ENCODE measurements at places on chromosomes 7 and 10.
A peak's percentile ranks its signal among the peaks of the same experiment; 100 is the strongest.

DNA sequence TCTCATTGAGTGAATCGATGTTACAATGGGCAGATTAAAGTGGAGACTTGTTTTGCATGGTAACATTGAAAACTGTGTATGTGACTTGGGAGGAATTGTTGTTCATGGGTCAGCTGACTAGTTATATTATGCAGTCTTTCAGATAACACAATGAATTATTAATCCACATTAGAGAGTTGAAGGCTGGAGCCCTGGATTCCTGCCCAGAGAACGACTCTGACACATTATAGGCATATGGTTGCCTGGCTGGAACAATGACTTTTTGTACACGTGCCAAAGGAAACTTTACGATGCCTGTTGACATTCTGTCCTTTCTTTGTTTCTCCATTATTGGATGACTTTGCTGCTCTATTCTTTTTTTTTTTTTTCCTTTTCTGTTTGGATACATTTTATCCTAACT is 52.3 kb upstream of the TMEM229A start:
- DNase-seq, result no peak

DNA sequence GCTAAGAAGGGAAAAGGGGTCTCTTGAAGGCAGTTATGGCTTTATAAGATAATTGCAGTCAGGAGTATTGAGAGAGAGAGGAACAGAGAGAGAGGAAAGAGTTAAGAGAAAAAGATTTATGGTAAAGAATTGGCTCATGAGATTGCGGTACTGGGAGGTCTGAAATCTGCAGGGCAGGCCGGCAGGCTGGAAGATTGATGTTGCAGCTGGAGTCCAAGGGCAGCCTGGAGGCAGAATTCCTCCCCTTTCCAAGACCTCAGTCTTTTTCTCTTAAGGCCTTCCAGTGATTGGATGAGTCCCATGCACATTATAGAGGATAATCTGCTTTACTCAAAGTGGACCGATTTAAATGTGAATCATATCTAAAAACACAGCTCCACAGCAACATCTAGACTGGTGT is 68.4 kb downstream of the HACD1 start:
- DNase-seq, result no peak

GRCh38 chr10:107104026-107104652 is 60.4 kb downstream of the SORCS1 start:
- no peak for DNase-seq

DNA sequence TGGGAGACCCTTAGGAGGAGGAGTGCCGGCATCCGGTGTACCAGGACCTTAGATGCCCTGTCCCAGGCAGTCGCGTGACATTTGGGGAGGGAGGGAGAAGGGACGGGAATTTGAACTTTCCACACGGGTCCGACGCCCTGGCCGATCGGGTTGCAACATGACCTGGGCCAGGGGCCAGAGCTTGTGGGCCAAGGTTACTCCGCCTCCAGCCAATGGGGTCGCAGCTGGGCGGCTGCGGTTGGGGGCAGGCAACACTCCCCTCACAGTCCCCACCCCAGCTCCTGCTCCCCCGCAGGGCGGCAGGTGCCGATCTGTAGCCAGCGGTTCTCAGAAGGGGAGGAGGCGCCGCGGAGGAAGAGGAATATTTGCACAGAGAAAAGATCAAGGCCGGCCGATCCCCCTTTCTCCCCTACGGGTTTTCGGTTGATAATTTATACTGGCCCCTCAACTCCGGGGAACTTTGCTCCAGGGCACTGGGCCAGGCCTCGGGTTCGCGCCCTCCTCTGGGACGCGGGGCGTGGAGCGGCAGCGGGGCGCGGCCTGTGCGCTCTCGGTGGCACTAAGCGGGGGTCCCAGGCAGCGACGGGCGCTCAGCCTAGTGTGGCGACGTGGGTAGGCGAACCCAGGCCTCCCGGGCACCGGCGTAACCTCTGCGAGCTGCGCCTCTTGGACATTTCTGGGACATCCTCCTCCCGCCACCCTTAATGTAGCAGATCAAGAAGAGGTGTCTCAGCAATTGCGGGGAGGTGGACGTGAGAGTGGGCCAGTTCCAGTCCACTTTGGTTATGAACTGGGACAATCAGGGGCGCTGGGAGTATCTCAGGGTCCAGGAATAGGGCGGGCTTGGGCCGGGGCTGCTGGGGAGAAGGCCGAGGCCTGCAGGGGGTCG is 1.2 kb downstream of the MLXIPL start:
- no peak for DNase-seq

DNA sequence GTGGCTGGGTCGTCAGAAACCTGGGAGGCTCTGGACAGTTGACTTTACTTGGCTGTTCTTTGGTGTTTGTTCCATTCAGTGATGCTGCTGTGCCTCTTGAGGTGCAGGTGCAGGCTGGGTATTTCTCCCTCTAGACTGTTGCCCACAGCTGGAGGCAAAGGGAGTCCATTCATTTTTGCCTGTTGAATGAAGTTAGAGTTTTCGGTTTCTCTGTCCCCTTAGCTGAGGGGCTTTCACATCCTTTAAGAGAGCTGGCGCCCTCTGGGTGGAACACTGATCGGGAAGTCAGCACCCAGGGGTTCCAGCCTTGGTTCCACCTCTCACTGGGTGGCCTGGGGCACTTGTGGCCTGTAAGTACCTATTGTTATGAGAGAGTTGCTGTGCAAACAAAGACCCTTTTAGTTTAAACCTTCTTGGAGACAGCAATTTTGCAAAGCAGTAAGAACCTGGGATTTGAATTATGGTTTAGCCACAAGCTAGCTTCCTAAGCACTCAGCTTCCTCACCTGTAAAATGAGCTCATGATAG is 67.2 kb downstream of the GRK5 start:
- DNase-seq, result no peak

DNA sequence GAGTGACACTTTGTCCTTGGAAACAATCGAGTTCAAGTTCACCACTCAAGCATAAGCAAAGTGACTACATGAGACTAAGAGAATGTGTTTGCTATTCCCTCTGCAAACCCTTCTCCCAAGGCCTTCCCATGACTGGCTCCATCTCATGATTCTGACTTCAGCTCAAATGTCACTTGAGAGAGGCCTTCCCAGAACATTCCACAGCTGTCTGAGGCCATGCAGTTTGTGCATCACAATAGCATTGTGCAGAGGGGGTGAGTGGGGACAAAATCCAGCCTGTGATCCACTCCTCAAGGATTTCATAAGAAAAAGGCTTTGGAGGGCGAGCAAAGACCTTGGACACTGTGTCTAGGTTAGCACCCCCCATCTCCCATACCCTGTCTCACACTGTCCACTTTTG is 6.9 kb upstream of the LRMDA start:
- no peak for DNase-seq

DNA sequence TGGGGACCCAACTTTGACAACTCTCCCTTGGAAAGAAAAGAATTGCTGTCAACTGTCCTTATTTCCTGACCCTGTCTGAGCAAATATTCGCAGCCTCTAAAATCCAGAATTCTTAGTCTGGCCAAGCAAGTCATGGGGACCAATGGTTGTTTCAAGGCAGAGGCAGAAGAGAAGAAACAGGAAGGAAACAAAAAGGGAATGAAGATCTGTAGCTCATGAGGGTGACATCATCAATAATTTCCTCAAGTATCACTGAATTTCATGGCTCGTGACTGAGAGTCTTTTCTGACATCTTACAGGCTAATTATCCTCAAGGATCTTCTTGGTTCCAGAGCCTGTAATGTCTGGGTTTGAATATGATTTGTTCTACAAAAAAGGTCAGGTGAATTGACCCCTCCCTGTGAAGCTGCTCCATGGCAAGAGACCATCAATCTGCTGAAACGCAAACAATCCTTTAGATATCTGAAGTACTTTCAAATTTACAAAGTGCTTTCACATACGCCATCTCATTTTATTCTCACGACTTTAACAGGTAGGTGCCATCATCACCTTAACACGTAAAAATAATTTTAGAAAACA is 5.8 kb downstream of the CDK6 start:
- DNase-seq, result no peak

DNA sequence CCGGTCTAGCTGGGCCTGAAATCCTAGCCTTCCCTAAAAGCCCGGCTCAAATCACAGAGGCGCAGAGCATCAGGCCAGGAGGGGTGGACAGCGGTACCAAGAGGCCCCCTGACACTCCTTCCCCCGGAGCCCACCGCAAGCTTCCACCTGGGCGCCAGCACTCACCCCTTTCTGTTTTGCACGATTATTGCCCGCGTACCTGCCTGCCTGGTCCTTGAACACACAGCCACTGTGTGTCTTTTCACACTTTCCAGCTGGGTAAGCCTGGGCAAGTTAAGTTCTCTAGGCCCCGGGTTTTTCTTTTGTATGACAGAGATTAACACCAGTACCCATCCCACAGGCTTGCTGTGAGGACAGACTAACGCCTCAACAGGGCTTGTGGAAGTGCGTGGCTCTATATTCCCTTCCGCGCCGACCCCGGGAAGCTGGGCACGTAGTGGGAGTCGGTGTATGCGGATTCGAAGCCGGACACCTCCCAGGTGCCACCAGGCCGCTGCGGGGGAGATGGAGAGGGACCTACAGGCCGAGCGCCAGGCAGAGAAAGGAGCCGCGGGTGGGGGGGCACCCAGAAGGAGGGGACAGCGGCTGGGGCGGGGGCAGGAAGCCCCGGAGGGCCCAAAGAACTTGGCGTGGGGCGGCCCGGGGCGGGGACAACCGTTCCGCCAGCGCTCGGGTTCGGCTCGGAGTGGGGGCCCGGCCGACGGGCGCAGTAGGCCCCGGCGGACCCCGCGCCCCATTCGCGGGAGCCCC is 792 bp downstream of the ZNF746 start:
- no peak for DNase-seq

DNA sequence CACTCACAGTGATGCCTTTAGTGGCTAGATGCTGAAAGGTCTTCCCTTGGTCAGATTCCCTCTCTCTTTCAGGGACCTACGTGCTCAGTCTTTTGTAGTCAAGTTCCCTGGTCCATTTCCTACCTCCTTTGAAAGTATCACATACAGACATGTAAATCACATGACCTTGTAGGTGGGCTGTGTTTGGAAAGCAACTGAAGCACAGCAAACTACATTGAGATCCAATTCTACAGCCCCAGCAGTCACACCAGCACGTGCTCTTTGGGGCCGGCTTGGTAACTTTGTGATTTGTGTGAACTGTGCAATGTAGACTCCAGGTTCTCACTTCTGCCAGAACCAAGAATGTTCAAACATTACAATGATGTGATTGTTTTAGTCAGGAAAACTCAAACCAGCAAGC is 89.7 kb upstream of the PLPP4 start:
- DNase-seq, result no peak

DNA sequence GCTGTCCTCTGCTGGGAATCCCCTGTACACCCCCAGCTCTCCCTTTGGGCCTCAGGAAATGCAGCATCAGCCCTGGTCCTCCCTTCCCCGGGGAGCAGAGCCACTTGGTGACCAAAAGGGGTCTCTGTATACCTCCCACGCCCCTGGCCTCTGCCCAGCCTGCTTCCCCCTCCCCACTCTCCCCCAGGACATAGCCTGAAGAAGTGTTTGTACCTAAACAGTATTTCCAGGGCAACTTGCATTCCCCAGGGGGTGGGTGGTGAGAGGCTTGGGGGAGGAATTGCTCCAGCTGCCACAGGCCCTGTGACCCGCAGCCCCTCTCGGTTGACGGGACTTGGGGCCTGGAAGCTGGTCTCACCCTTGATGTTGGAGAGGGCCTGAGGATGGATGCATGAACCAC is 39.3 kb downstream of the TMEM270 start:
- no peak for DNase-seq

- DNase-seq, result no peak
These were observed 15.8 kb downstream of the DPY19L1 start for GRCh38 chr7:35021445-35021844.

DNA sequence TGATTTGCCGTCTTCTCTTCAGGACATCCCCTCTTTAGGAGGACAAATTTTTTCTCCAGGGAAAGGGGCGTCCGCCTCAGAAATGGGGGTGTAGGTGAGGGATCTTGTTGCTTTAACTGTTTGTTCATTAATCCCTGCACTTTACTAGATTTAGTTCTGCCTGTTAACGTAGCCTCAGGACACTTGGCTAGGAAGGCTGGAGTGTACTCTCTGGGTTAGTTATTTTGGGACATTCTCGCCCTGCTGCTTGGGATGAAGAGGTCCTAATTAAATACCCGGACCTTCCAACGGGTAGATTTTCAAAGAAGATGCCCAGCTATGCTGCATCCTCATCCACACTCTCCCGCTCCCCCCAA is 552 bp upstream of the ZNF365 start:
- no peak for DNase-seq

GRCh38 chr10:123295644-123296043 is 141.4 kb downstream of the BUB3 start:
- DNase-seq, result no peak

- no peak for DNase-seq
These were observed 112.5 kb downstream of the DOCK1 start for GRCh38 chr10:127017541-127018297.

DNA sequence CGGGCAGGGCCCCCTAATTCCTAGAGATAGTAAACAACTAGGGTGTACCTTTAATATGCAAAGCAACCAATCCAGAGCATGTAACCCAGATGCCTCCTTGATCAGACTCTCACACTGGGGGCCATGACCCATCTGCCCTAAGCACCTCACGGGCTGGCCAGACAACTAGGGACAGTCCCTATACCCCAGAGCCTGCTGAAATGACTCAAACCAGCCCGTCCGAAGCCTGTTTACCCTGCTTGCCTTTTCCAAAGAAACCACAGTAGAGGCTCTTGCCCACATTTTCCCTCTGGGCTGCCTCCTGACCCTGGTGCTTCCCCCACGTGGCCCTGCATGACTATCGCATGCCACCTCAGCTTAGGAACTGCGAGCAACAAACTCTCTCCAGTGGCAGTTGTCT is 46.2 kb downstream of the RGS10 start:
- peak; percentile 32 for DNase-seq

DNA sequence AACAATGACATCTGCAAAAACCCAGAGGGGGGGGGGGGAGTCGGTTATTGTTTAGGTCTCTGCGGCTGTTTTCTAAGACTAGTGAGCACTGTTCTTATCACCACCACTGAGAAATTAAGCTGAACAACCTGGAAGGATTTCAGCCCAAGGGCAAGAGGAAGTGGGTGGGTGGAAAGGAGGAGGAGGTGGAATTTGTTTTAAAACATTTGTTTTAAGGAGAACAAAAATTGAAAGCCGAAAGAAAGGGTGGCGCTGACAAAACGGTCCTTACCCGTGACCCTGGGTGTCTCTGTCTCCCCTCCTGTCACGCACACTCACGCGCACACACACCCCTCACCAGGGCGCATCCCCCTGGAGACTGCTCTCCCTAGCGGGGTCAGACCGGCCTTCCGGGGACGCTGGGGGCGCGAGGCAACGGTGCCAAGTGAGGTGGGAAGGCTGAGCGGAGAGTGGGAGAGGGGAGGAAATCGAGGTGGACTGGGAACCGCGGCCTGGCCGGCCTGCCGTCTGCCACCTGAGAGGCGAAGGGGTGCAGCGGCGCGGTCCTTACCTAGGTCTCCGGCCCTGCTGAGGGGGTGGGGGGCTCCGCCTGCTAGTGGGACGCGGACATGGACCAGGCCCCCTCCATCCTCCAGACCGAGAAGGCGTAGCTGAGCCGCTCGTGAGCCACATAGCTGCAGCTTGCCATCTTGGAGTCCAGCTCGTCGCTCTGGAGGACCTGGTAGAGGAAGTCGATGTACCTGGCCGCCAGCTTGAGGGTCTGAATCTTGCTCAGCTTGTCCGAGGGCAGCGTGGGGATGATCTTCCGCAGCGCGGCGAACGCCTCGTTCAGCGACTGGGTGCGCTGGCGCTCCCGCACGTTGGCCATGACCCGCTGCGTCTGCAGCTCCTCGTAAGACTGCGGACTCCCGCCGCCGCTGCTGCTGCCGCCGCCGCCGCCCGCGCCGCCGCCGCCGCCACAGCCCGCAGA is 1.0 kb downstream of the TWIST1 start:
- no peak for DNase-seq

Measured in stimulated activated CD8-positive, alpha-beta memory T cell treated with anti-CD3 and anti-CD28 coated beads, Interleukin-7, amount 100 ng/mL, for 24 hours (primary cell).